NCI-H1417 treated with DMSO at 0.1 percent for 48 hours (cell line): ENCODE measurements at places on chromosomes 13 and 19.
A peak's percentile ranks its signal among the peaks of the same experiment; 100 is the strongest.

- DNase-seq: no peak
These were observed 140.0 kb downstream of the SIPA1L3 start for GRCh38 chr19:38047049-38047438.

DNA sequence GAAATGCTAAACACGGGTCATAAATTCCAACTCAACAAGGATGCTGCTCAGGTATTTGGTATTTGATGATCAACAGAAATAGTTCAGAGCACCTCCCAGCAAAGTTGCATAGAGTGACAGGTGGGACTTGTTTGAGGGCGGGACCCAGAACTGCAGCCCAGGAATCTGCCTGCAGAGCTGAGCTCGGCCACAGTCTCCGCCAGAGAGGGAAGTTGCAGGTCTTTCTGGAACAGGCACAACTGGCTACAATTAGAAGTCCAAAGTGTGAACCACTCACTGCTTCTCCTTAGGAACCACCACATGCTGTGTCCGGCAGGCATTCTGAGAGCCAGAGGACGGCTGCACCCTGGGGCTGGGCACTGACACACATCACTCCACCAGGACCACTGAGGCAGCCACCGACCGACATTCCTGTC, 1.1 kb downstream of the SLC15A1 start:
- no peak for DNase-seq

GRCh38 chr13:65095161-65096082, 2134.7 kb downstream of the PCDH9 start:
- no peak for DNase-seq

- no peak for DNase-seq
These were observed 390.9 kb upstream of the SGCG start for GRCh38 chr13:22789916-22790315.

- no peak for DNase-seq
These were observed 533.6 kb downstream of the MYO16 start for GRCh38 chr13:109163037-109163379.

- DNase-seq: no peak
These were observed 37.0 kb upstream of the FARP1 start for GRCh38 chr13:98105929-98106336.

- DNase-seq: no peak
These were observed 541.0 kb upstream of the KLF12 start for GRCh38 chr13:74675182-74675581.

DNA sequence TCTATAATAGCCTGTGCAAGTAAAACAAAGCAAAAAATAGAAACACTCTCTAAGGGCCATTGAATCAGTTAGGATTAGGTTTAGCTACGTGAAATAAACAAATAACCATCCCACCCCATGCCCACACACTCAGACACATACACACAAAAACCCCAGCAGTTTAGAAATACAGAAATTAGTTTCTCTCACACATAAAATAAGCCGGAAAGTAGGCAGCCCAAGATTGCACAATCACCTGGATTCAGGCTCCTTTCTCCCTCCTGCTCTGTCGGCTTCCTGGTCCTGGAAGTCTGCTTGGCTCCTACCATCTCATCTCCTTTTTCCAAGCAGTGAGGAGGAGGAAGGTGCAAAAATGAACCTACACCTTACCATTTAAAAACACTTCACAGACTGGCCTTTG, 22.6 kb upstream of the USP12 start:
- no peak for DNase-seq

- DNase-seq: no peak
These were observed 66.6 kb upstream of the C1QTNF9B start for GRCh38 chr13:23963947-23964346.

GRCh38 chr19:47598407-47599349, 10.3 kb upstream of the BICRA start:
- DNase-seq: no peak

GRCh38 chr19:31575846-31576335, 226.7 kb upstream of the TSHZ3 start:
- DNase-seq: no peak

DNA sequence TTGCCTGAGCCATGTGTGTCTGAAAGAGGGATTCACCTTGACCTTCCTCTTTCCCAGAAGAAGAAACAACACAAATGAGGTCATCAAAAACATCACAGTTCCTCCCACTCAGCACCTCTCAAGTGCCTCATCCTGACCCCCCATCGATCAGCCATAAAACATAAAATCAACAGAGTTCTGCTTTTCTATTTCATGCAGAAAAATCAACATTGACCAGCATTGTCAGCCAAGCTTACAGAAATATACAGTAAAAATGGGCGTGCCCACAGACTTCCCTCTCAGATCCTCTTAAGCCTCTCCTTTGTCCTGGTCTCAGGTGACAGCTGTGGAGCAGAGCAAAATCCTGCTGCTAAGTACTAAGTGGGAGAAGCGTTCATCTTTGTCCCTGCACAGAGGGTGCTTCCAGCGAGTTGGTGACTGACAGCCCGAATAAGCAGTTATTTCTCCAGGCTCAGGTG, 213.3 kb downstream of the OLFM4 start:
- peak; percentile 60 for DNase-seq

DNA sequence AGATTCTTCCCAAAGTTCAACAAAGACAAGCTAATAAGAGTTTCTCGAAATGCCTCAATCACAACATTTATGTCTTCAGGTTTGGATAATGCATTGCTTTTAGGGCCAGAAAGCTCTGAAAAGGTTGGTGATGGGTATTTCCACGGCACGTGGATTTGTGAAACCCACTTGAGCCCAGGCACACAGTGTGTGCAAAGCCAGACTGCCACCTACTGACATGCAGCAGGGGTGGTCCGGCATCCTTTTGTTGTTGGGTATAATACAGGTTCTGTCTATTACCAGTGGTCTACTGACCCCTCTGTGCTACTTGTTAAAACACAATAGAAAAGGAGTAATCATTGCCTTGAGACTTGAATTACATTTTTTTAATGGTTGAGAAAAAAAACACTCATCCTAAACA, 225.6 kb downstream of the RAP2A start:
- no peak for DNase-seq

DNA sequence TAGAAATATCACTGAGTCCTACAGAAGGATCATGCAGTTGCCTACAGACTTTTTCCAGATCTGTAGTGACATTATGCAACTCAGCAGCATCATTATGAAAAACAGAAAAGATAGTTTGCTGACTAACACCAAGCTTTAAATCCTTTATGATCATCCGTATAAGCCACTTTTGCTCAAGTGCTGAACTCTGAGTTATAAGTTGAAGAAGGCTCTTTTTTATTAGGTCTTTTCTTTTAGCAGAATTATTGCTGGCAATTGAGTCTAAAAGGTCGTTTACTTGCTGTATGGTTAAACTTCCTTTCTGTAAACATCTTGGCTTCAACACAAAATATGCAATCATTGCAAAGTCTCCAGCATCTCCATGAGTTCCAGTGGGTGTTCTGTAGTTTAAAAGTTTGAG, 4.8 kb downstream of the LIG4 start:
- no peak for DNase-seq

DNA sequence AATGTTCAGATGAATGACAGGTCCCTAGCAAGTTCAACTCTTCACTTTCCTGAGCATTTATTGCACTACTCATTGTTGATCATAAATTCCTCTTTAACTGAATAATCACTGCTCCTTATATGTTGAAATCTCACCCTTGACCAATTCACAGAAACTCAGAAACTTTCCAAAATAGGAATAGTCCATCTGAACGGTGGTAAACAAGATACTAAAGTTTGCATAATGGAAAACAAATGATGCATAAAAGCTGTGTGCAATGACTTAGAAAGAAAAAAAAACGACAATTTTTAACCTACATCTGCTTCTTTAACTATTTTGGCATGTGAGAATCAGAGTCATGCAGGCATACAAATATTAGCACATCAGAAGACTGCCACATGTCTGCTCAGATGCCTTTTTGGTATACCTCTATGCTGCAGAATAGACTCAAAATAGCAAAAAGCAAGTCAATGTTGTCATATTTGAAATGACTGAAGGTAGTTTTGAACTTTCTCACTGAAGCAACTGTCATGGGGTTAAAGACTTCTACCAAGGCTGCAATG, 34.8 kb downstream of the SLC10A2 start:
- DNase-seq: no peak

- DNase-seq: no peak
These were observed 21.7 kb downstream of the VSTM2B start for GRCh38 chr19:29547361-29547960.

- DNase-seq: no peak
These were observed 11.7 kb downstream of the KCTD15 start for GRCh38 chr19:33808399-33808798.

GRCh38 chr19:40663695-40664692, 26.5 kb downstream of the NUMBL start:
- DNase-seq: no peak

DNA sequence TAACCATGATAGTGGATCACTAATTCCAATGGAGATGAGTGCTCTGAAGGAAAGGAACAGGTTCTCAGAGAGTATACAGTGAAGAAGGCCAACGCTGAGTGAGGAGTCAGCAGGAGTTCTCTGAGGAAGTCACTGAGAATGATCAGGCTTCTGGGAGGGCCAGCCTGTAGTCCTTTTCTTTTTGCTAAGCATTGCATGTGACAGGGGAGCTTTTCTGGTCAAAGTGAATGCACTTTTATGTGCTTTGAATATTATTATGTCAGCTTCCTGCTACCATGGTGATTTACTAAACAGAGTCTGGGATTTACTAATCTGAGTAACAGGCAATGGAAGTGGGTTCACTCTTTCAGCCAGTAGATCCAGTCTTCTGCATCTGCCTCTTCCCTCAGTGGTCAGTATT, 81.1 kb upstream of the SERP2 start:
- no peak for DNase-seq

- no peak for DNase-seq
These were observed 389.5 kb downstream of the PCDH9 start for GRCh38 chr13:66840621-66841020.

GRCh38 chr19:45128146-45128545, 32.6 kb downstream of the NKPD1 start:
- no peak for DNase-seq
